ENCODE measurements at places on chromosomes 6 and 20. TPM values are rescaled to one million over a fixed set of nuclear protein-coding genes. Genes with fewer than 3 reads are reported as not detected.

Gene PNRC1
- total RNA-seq: 203 TPM

Gene SCRT2
- not detected for total RNA-seq

Gene CST4
- total RNA-seq: not detected

Gene DLK2
- total RNA-seq: not detected

Gene SLC9A8
- total RNA-seq: 3.6 TPM

Gene IL20RA
- total RNA-seq: 0.54 TPM

Gene SLC16A10
- not detected for total RNA-seq

Gene BCL2L1
- 61.6 TPM for total RNA-seq

Gene SAPCD1
- total RNA-seq: 0.44 TPM

Gene GATA5
- not detected for total RNA-seq

Gene SNAP25
- total RNA-seq: 0.49 TPM

Gene COX4I2
- not detected for total RNA-seq

Gene PHACTR1
- total RNA-seq: 1.9 TPM

Gene SMOC2
- 1.5 TPM for total RNA-seq

Gene HLA-DRA
- not detected for total RNA-seq

Gene SLC2A4RG
- 39.2 TPM for total RNA-seq

Gene GDAP1L1
- 0.44 TPM for total RNA-seq

Gene TGM3
- total RNA-seq: not detected

Gene ZNF165
- total RNA-seq: 0.05 TPM

Gene SAMHD1
- total RNA-seq: 135 TPM

Gene WFDC10B
- not detected for total RNA-seq

Gene RIPPLY2
- total RNA-seq: not detected

Gene NKAPL
- total RNA-seq: 1.1 TPM

Gene GGTLC1
- total RNA-seq: not detected

Gene CRYBG1
- 13.0 TPM for total RNA-seq

Gene LINC00237
- total RNA-seq: not detected
